ENCODE measurements at places on chromosomes 7 and 10.

DNA sequence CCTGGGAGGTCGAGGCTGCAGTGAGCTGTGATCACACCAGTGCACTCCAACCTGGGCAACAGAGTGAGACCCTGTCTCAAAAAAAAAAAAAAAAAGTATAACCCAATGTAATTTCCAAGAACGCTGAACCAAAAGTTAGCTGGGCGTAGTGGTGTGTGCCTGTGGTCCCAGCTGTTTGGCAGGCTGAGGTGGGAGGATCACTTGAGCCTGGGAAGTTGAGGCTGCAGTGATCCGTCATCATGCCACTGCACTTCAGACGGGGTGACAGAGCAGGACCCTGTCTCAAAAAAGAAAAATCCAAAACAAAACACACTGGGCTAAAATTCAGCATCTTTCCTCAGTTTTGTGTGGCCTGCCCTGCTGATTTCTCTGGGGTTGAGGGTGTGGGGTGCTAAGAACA, 21.1 kb downstream of the HNRNPA2B1 start:
- no peak for DNase-seq

- DNase-seq = no peak
Observed at GRCh38 chr10:30495687-30496086, 61.7 kb downstream of the MAP3K8 start.

GRCh38 chr10:105189463-105189800, 548.3 kb downstream of the SORCS3 start:
- DNase-seq = no peak

GRCh38 chr7:28922624-28923331, 35.4 kb downstream of the TRIL start:
- peak; percentile 63 for DNase-seq

DNA sequence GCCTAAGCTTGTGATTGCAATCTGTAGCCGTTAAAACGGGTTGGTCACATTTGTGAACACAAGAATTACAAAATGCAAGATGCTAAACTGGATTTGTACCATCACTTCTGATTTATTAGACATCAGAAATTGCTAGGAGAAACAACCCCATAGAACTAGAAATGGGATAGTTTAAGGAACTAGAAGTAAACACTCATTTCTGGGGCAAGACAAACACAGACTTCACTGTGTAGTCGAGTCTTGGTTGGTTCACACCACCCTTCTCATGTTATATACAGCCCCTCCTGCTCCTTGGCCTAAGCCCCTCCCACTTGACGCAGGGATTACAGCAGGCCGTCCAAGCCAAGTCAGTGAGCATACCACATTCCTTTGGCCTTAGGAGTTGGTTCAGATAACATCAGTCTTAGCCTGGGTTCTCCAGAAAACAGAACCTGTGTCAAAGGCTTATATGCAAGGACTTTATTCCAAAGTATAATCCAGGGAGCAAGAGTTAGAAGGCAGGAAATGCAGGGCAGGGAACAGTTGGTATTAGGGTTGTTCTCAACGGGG, 2.0 kb upstream of the NRAP start:
- DNase-seq = no peak

GRCh38 chr10:133127291-133128125, 32.5 kb upstream of the KNDC1 start:
- DNase-seq = no peak

DNA sequence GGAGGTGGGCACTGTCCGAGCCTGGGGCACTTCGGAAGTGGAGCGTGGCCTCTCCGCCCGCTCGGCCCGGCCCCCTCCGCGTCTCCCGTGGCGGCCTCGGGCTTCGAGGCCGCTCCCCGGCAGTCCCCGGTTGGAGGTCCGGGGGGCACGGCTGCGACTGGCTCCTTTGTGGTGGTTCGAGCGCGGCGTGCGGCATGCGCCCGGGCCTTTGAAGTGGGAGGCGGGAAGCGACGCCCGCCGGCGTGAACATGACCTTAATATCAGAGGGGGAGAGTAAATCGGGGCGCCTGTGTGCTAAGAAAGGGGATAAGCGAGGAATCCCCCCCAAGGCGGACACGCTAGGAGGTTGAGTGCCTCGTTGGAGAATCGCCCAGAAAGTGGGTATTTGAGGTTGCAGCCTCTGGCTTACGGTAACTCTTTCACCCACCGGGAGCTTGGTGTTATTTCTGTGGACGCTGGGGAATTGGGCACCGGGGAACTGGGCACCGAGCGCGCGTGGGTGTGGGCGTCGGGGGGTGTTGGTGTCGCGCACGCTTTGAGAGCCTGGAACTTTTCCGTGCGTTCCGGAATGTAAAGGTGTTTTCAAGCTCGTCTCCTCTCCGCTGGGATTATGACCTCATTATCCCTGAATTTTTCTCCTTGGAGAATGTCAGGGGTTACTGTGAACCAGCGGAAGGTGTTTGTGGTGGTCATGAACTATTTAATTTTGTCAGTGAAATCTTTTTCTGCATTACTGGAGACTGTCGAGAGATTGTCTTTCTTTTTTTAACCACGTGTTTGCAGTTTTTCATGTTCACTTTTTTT, 660 bp downstream of the SUV39H2 start:
- DNase-seq = no peak
